T-helper 2 cell treated with Interferon-gamma antibody and Interleukin-4, amounts not matched to agents 5 μg/mL and 100 μg/mL, for 36 hours (primary cell): ENCODE measurements at places on chromosomes 16 and 17.

GRCh38 chr16:28110074-28110473 lies 46.6 kb upstream of the GSG1L start:
- no peak for DNase-seq

DNA sequence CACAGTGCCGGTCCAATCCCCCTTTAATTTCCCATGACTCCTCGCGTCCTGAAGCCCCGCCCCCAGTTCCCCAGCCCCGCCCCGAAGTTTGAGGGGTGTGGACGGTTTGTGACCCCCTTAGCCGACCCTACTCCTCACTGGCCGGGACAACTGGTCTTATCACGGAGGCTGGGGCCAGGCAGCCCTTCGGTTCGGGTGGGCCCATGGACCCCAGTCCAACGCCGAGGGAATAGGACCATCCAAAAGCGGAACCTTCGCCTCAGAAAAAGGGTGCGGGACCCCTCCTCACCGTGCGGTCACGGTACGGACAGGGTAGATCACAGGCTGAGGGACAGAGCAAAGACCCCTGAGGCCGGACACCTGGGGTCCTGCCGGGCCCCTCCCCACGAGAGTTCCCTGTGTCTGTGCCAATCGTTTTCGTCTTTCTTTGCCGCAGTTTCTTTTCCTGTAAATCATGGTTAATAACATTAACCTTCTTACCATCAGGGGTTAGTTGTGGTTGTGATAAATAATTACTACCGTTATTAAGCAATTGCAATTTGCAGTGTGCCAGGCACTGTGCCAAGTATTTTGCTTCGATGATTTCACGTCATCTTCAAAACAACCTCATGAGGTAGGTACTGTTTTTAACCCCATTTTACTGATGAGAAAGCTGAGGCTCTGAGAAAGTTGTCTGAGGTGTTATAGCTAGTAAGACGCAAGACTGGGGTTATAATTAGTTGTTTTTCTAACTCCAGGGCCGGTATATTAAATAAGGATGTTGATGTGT lies 543 bp downstream of the TMUB2 start:
- no peak for DNase-seq

DNA sequence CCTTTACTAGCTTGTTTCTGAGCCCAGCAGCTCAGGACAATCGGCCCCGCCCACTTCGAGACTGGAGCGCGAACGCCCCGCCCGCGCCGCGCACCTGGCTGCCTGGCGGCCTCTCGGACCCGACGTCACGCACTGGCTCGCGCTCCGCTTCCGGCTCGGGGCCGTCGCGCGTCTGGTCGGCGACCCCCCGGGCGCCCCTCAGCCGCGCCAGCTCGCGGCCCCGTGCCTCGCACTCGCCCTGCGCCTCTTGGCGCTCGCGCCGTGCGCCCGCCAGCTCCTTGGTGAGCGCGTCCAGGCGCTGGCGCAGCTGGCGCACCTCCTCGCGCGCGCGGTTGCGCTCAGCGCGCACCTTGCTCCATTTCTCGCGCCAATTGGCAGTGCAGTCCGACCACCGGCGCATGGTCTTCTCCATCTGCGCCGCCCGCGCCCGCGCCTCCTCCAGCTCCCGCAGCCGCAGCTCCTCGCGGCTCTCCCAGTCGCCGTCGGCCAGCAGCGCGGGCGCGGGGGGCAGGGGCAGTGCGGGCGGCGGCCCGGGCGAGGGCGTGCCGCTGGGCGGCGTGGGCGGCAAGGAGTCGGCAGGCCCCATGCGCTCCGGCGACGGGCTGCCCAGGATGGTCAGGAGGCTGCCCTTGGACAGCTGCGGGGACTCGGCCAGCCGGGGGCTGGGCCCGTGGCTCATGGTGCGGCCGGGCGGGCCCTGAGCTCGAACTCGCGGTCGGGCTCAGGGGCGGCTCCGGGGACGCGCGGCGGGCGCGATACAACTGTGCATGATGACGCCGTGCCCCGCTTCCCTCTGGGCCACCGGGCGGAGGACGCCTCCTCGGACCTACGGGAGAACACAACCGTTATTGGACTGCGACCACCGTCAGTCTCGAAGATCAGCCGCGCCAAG lies 7.6 kb downstream of the CCDC102A start:
- no peak for DNase-seq

DNA sequence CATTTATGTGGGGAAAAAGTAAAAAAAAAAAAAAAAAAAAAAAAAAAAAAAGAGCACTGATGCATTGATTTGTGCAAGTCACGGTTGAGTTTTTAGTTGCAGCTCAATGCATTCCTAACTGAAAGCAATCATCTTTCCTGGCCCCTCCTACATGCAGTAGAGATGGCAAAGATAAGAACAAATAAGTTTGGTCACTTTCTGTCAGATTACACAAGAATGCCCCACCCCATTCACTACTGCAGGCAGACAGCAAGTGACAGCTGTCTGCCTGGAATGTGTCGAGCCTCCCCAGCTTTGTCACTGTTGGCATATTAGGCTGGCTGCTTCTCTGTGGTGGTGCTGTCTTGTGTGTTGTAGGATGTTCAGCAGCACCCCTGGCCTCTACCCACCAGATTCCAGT lies 243.5 kb downstream of the FOXL1 start:
- DNase-seq = no peak

DNA sequence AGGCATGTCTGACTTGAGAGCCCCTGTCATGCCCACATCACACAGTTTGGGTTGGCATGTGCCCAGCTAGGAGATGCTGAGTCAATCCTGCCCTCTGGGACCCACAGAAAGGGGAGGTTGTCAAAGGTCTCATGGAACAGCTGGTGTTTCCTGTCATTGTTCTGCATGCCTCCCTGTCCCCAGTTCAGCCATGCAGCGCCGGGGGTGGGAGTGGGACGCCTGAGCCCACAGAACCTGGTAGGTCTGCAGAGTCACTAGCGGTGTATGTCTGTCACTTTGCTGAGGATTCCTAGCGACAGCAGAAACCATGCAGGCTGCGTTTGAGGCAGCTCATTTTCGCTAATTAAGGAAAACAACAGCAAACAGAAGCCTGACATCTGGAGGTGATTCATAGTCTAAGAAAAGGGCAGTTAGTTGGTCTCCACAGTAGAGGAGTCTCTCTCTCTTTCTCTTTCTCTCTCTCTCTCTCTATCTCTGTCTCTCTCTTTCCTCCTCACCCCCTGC lies 19.6 kb upstream of the CCL1 start:
- peak; percentile 62 for DNase-seq

DNA sequence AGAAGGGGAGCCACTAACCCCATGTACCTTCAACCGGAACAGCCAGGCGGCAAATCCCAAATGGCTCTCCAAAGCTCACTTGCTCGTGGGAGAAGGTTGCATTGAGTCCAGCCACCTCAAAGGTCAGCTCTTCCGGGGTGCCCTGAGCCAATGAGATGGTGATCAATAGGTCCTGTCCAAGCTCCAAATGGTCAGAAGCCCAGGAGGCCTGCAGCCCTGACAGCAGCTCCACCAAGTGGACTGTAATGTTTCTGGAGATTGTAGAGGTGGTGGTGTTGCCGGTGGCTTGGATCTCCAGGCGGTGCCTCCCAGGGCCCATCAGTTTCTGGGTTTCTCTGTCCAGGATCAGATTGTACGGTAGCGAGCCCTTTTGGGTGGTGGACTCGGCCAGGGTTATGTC lies 39.9 kb upstream of the BCO1 start:
- no peak for DNase-seq

GRCh38 chr17:80464486-80464885 lies 11.9 kb downstream of the NPTX1 start:
- no peak for DNase-seq

- peak; percentile 33 for DNase-seq
These were observed 17.1 kb downstream of the ITGB4 start for GRCh38 chr17:75738218-75738802.

- no peak for DNase-seq
These were observed 3.4 kb downstream of the C1QTNF1 start for GRCh38 chr17:79027274-79027924.

GRCh38 chr17:18143044-18143936 lies 34.7 kb downstream of the MYO15A start:
- DNase-seq = no peak

GRCh38 chr17:48603959-48604769 lies 622 bp downstream of the HOXB6 start:
- no peak for DNase-seq

GRCh38 chr17:38608648-38609047 lies 2.9 kb upstream of the SRCIN1 start:
- no peak for DNase-seq

- DNase-seq = no peak
These were observed 20.9 kb downstream of the UBE2O start for GRCh38 chr17:76432004-76432403.

- DNase-seq = no peak
These were observed 390.4 kb downstream of the SHISA9 start for GRCh38 chr16:13291591-13292333.

- no peak for DNase-seq
These were observed 16.3 kb downstream of the ABCC12 start for GRCh38 chr16:48139517-48139916.

GRCh38 chr16:51763072-51763661 lies 612.1 kb upstream of the SALL1 start:
- no peak for DNase-seq

GRCh38 chr17:75679706-75680211 lies 12.6 kb downstream of the SAP30BP start:
- no peak for DNase-seq

DNA sequence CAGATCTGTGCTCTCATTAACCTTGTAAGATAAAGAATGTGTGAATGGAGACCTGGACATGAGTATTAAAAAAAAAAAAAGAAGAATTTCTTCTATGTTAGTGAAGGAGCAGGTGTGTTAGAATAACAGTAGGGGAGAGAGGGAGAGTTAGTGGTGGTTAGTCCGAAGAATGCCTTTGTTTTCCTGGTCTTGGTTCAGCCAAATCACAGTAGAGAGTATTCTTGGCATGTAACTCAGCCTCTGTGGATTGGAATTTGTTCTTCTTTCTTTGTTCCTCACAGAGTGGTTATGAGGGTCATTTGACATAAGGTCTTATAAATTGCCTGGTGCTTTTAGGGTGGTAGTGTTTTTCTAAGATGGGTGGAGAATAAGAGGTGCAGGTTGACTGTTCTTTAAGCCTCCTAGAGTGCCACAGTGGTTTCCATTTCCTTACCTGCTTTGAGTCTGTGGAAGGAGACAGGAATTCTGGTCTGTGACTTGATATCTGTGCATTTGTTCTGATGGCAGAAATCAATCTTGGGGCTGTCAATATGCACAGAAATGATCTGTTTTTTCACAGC lies 17.6 kb downstream of the NUP93 start:
- no peak for DNase-seq

DNA sequence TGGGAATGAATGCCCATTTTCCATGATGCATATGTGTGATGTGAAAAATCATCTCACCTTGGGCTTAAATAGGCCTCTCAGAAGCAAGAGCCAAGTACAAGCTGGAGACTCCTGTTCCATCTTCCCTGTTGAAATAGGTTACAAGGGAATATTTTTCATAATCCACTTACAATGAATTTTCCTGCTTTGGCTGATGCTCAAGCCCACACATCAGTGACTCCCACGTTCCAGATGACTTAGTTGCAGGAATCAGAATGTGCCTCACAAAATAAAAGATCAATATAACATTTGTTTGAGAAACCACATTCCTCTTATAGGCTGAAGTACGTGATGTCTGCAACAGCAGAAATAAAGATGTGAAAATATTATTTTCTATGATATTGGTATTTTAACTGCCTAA lies 24.1 kb downstream of the ANKFN1 start:
- DNase-seq = no peak

GRCh38 chr17:60406887-60407286 lies 15.0 kb upstream of the USP32 start:
- no peak for DNase-seq

GRCh38 chr17:33519692-33520091 lies 226.6 kb upstream of the ASIC2 start:
- no peak for DNase-seq
